ENCODE measurements at places on chromosomes 6 and 20.

GRCh38 chr20:54133434-54134427 is 40.1 kb downstream of the CYP24A1 start:
- DNase-seq = no peak

DNA sequence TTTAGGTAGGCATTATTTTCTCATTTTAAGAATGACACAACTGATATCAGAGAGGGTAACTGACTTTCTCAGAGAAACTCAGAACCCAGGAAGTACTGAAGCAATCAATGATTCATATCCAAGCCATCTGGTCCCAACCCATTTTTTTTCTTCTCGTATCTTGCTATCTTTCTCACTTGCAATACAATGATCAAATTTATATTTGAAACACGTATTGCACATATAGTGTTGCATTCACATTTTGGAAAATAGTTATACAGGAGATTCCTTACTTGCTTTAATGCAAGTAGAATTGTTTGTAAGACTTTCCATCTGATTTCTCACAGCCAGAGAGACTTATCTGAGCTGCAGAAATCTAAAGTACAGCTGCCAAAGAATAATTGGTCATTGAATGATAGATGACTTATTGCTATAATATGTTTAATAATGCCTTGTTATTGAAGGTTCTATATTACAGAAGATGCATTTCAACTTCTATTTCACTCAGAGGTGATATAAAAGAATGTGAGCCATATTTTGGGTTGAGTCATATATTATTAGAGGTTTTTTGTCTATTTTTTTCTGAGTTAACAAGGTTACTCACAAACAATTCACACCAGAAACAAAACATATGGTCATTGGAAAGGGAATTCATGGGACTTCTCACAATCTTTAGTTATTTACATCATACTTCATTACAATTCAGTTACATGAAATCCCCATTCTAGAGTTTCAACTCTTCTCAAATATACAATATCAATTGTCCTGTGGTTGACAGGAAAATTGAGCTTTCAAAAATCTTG is 337.5 kb upstream of the CITED2 start:
- no peak for DNase-seq

GRCh38 chr20:8854571-8854970 is 214.3 kb upstream of the PLCB4 start:
- DNase-seq = peak; percentile 24

DNA sequence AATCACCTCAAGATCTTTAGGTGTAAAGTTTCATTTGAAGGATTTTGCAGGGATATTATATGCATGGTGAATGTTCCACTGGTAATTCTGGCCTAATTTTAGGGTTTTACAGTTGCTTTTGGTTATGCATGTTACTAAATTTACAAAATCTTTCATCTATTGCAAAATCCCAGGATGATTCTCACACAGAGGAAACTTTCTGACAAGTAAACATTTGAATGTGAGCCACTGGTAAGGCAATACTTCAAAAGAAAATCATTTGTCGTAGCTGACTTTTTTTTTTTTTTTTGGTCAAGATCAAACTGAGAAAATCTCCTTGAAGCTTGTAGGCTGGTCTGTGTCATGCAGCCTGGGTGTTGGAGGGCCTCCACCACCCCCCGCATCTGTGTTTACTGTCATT is 141.9 kb upstream of the EXOC2 start:
- peak; percentile 8 for DNase-seq

DNA sequence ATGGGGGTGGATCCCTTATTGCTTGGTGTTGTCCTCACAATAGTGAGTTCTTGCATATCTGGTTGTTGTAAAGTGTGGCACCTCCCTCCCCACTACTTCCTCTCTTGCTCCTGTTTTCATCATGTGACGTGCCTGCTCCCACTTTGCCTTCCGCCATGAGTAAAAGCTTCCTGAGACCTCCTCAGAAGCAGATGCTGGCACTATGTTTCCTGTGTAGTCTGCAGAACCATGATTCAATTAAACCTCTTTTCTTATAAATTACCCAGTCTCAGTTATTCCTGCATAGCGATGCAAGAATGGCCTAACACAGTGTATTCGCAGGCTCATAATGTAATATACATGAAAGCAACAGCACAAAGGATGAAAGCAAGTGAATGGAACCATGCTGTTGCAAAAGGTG is 28.4 kb upstream of the ANKRD60 start:
- DNase-seq = no peak

DNA sequence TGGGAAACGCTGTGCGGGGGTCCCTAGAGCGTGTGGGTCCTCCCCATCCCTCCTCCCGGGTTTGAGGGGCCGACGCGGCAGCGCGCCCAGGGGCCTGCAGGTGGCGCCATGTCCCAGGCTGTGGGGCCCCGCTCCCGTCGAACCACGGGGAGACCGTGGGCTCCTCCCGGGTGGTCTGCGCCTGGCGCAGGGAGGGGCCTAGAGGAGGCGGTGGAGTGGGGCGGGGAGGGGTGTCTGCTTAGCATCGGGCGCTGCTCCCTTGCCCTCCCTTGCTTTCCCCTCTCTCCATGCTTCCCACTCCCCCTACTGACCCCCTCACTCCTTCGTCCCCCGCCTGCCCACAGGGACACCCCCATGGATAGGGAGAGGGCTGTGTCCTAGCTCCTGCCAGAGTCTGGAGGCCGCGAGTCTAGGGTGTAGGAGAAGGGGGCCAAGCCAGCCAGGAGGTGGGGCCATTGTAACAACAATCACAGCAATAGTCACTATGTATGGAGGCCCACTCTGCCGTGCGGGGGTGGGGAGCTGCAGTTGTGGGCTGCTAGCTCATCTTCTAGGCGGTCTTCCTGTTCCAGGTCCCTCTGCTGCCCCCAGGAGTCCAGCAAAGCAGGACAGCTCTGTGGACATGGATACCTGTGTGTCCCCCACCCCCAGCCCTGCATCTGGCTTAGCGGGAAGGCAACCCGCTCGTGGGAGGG is 51.7 kb downstream of the CHMP4B start:
- no peak for DNase-seq

- DNase-seq = no peak
Measured at GRCh38 chr6:148747145-148747470, 278 bp downstream of the UST start.

DNA sequence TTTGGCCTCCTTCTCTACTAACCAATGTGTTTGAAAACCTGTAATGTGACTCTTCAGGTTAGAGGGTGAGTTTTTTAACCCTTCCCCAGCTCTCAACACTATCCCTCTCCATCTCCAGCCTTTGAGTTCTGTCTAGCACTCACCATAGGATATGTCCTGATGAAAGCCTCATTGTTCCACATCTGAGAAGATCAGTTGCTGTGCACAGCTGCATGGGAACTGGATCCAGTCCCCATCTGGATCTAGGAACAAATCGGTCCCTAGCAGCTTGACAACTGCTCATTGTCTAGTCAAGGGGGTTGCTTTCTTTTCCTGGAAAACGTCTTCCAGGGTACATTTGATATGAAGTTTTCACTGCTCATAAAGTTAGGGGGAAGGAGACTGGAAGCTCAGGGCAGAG is 45.4 kb upstream of the AGPAT4 start:
- DNase-seq = no peak

- no peak for DNase-seq
Measured at GRCh38 chr6:21529431-21529830, 64.1 kb upstream of the SOX4 start.

DNA sequence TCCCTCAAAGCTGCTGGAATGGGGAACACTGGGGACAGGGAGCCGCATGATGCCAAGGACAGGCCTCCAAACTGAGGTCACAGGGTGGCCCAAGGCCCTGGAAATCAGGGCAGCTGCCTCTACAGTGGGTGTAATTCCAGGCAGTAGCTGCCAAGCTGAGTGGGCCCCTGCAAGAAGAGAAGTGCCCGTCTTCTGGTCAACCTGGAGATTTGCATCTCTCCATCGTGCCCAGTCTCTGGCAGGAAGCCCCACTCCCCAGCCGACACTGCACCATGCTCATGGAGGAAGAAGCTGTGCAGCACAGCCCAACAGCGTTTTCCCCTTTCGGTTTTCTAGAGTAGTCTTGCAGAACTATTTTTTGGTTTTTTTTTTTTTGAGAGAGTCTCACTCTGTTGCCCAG is 2.2 kb upstream of the FAM209A start:
- DNase-seq = no peak

Data from AG09309 (cell line).